Stimulated activated CD8-positive, alpha-beta memory T cell treated with anti-CD3 and anti-CD28 coated beads, Interleukin-15, amount 100 ng/mL, for 24 hours (primary cell): ENCODE measurements at places on chromosomes 4 and X.

GRCh38 chr4:97582890-97583289, 560.4 kb downstream of the STPG2 start:
- DNase-seq: no peak

DNA sequence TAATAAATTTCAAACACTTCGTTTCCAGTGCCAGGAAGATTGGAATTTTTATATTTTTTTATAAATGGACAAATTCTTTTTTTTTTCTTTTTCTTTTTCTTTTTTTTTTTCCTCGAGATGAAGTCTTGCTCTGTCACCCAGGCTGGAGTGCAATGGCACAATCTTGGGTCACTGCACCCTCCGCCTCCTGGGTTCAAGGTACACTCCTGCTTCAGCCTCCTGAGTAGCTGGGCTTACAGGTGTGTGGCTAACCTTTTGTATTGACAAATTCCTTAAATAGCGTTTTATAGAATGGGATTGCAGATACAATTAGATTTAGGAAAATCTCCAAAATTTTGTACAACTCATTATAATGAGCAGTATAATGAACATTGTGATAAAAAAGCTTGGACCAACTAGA, 328.9 kb downstream of the ARHGAP24 start:
- DNase-seq: no peak

DNA sequence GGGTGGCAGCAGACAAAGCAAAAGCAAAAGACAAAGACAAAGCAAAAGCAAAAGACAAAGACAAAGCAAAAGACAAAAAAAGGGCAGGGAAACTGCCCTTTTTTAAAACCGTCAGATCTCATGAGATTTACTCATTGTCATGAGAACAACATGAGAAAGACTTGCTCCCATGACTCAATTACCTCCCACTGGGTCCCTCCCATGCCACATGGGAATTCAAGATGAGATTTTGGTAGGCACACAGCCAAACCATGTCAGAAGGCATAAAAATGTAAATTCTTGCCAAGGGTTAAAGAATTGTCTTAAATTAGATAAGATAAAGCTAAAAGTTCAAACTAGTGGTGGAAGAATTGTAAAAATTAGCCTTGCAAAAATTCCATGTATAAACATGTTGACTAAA, 419.7 kb downstream of the TRAM1L1 start:
- no peak for DNase-seq

DNA sequence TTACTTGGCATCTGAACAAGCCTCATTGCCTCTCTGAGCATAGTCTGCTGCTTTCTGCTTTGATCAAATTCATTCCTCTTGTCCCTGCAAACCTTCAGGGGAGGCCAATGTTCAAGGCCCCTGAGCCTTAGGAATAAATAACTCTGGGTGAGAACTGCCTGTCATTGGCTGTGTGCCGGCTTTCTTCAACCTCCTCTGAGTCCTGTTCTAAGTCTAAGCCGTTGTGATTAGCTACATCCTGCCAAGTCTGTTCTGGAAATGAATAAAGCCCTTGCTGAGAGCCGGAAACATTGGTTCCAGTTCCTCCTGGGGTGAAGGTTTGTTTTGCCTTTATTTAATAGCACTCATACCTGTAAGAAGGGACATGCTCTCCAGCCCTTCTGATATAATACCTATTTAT, 13.8 kb downstream of the RNF4 start:
- no peak for DNase-seq

- DNase-seq: no peak
Measured at GRCh38 chr4:46804781-46805413, 104.1 kb downstream of the COX7B2 start.

GRCh38 chr4:1288786-1289185, 905 bp upstream of the MAEA start:
- DNase-seq: no peak

- DNase-seq: no peak
Measured at GRCh38 chr4:18198653-18199052, 177.1 kb upstream of the LCORL start.

- no peak for DNase-seq
Measured at GRCh38 chrX:107522901-107523300, 73.4 kb downstream of the FRMPD3 start.

- DNase-seq: no peak
Measured at GRCh38 chr4:20666012-20666860, 34.0 kb upstream of the PACRGL start.

- no peak for DNase-seq
Measured at GRCh38 chr4:17027495-17027894, 129.1 kb upstream of the LDB2 start.

- no peak for DNase-seq
Measured at GRCh38 chrX:15299941-15300851, 15.2 kb downstream of the ASB11 start.

GRCh38 chr4:7902101-7902553, 37.5 kb downstream of the AFAP1 start:
- no peak for DNase-seq

- DNase-seq: no peak
Measured at GRCh38 chr4:80840396-80840795, 190.1 kb upstream of the BMP3 start.

DNA sequence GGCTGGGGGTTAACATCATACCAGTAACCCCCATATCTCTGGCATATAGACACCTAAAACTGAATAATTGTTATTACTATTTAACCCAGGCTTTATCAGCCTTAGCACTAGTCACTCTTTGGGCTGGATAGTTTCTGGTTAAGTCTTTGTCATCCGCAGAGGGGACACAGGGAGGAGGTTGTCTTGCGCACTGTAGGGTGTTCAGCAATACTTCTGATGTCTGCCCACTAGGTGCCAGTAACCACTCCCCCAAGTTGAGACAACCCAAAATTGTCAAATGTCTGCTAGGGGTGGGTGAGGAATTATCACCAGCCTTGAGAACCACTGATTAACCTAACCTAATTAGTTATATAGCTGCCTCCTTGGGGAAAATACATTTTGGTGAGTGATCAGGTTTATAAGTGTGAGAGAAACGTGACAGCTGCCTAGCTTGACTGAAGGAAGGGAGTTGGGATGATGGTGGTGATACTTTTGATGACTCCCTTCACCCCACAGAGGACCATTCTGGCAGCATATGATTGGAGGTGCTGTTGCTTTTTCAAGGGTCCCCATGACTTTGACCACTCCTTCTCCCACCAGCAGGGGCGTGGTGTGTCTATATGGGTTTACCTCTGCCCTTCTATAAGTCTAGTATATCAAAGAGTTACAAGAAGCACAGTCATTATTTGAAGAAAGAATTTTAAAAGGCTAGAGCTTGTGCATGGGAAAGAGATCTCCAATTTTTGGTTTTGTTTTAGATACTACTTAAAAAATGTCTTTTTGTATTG, 140.9 kb downstream of the STIM2 start:
- DNase-seq: no peak

GRCh38 chr4:112514647-112515197, 1.3 kb downstream of the NEUROG2 start:
- DNase-seq: no peak
